ENCODE measurements at places on chromosomes 13 and 19.

DNA sequence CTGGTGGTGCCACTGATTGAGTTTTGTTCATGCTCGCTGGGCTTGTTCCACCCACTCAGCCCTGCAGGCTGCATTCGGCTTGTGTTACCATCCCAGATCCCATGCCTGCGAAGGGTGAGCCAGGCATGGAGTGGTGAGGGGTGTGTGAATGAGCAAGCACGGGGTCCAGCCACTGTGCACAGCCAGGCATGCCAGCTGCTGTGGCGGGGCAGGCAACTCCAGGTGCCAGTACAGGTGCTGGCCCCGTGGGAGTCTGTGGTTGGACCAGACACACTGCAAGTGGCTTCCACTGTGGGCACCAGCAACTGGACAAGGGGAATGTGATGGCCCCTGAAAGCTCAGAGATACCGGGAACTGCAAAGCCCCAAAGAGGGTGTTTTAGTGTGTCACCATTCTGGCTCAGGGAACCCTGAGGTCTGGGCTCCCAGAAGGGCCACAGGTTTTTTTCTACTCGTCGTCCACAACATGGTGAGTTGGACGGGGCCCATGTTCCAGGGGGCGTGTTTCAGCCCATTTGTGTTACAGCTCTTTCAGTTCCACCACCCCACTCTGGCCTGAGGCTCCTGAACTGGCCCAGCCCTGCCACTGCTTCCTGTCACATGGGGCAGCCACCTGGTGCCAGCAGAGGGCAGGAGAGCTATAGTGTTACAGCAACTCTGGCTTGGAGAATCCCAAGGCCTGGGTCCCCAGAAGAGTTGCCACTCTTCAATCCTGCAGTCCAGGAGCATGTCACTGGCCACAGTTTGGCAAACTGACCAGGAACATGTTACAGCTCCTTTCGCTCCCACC lies 217.0 kb upstream of the OBI1 start:
- DNase-seq, result no peak

DNA sequence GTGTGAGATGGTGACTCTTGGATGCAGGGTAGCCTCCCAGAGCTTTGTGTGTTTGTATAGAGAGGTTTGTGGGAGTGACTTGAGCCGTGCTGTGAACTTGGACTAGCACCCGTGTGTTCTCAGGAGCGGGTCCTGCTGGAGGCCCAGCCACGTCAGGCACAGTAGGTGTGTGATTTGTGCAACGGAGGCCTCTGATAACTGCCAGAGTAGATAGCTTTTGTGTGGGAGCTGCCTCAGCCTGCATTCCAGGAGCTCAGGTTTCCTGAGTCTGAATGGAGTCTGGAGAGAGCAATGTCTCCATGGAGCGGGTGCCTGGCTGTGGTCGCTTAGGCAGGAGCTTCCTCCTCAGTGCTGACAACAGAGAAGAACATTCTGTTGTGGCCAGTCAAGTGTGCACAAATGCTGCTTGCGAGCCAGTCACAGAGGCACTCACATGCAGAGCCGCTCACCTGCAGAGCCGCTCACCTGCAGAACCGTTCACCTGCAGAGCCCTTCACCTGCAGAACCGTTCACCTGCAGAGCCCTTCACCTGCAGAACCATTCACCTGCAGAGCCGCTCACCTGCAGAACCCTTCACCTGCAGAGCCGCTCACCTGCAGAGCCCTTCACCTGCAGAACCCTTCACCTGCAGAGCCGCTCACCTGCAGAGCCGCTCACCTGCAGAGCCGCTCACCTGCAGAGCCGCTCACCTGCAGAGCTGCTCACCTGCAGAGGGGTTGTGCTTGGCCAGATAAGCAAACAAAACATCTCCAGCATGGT lies 32.6 kb downstream of the TFDP1 start:
- DNase-seq, result peak; percentile 92

DNA sequence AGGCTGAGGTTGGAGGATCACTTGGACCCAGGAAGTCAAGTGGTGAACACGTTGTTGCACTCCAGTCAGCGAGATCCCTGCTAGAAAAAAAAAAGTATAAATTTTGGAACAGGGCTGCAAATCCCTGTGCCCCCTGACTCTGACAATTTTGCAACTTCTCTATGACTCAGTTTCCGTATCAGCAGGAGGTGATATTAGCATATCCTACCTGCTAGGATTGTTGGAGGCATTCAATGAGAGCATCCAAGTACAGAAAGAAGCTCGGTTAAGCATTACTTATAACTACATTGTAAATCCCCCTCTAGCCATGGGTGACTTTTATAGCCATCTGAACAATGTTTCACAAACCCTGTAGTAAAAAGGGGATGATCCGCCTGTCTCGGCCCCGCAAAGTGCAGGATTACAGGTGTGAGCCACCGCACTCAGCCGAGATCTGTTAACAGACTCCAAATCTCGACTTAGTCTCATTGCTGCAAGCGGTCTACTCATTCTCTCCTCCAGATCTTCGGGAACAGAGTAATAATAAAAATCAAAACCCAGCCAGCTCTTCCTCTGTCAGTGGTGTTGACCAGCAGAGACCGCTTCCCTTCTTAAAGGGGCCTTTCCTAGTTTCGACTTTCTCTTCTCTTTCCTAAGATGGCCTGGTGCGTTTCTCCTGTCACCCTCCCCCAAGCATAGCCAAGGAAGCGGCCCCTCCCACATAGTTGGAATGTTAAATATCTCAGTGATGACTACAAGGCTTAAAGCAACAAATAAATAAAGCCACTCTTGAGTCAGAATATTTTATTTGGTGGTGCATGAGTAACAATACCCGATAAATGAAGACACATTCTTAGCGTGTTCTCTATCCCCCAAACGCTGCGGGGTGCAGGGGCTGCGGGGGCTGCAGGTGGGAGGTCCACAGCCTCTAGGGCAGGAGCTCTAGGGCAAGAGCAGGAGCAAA lies 10.3 kb upstream of the BICRA start:
- DNase-seq, result peak; percentile 97

DNA sequence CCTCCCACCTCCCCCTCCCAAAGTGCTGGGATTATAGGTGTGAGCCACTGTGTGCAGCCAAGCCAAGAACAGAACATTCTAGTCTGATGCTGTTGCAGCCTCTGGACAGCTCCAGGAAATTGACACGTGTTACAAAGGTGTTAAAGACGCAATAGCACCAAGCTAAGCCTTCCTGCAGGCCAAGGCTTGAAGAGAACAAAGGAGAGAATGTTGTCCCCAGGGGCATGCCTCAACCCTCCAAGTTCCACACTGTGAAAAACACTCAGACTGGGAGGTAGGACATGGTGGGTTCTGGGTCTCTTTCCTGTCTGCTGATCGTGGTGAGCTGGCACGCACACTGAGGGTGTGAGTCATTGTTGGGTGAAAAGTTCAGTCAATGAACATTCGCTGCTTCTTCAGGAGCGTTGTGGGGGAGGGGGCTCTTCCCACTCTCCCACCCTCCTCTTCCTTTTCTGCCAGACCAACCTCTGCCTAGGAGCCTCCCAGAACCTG lies 5.3 kb upstream of the PTPRS start:
- DNase-seq, result peak; percentile 80

GRCh38 chr19:33459222-33460090 lies 62.1 kb downstream of the PEPD start:
- DNase-seq, result peak; percentile 8

DNA sequence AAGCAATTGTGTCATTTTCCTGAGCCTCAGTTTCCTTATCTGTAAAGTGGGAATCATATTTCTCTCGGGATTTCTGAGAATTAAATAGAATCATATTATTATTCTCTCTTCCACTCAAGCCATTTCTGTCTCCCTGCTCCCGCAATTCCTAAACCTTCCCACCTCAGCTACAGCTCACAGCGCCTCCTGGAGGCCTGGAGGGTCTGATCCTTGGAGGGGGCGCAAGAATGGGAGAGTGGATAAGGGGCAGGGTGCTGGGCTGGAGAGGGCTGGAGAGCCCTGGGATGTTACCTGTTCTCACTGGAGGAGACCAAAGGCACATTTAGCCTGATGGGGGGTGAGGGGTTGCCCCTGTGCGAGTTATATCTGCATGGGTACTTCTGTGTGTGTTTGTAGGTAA lies 31.1 kb upstream of the CYP2S1 start:
- DNase-seq, result no peak

DNA sequence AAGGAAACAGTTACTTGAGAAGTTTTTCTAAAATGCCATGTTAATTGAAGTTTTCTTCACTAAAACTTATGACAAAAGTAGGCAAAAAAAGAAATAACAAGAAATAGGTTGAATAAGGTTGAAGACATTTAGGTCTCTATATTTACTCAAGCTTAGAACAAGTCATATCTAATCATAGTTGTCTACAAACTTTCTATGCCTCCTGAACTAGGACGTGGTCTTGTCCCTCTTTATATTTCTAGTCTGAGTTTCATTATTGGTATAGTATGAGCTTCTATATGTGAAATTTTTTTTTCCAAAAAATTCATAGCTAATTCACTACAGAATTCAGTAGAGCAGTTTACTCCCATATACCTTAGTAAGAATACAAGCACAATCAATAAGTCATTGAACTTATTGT lies 836.4 kb downstream of the SLITRK6 start:
- DNase-seq, result no peak
